Activated naive CD8-positive, alpha-beta T cell treated with anti-CD3 and anti-CD28 coated beads for 36 hours (primary cell): ENCODE measurements at places on chromosomes 6 and 20. TPM values are rescaled to one million over a fixed set of nuclear protein-coding genes. Genes with fewer than 3 reads are reported as not detected.

DNA sequence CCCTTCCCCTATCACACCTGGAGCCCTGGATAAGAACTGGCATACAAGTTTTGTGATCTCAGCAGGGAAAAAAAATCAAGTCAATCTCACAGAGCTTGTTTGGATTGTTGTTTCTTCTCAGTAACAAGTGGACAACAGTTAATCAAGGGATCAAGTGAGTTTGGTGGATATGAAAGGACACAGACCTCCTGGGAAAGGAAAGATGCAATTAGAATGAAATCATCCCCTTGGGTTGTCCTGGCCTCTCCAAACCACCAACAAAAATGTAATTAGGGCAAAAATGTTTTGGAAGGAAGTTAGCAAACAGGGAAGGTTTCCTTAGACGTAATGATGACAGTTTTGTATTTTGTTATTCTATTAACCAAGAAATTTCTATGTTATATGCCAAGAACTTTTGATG, 99.1 kb upstream of the PRDM1 start:
- H3K27me3 ChIP-seq = peaks cover 94% of the 10 kb centered on the region
- no peak for DNase-seq
- H3K36me3 ChIP-seq = no peaks in the 10 kb centered on the region
- no peak overlapping the region for H3K27ac ChIP-seq

DNA sequence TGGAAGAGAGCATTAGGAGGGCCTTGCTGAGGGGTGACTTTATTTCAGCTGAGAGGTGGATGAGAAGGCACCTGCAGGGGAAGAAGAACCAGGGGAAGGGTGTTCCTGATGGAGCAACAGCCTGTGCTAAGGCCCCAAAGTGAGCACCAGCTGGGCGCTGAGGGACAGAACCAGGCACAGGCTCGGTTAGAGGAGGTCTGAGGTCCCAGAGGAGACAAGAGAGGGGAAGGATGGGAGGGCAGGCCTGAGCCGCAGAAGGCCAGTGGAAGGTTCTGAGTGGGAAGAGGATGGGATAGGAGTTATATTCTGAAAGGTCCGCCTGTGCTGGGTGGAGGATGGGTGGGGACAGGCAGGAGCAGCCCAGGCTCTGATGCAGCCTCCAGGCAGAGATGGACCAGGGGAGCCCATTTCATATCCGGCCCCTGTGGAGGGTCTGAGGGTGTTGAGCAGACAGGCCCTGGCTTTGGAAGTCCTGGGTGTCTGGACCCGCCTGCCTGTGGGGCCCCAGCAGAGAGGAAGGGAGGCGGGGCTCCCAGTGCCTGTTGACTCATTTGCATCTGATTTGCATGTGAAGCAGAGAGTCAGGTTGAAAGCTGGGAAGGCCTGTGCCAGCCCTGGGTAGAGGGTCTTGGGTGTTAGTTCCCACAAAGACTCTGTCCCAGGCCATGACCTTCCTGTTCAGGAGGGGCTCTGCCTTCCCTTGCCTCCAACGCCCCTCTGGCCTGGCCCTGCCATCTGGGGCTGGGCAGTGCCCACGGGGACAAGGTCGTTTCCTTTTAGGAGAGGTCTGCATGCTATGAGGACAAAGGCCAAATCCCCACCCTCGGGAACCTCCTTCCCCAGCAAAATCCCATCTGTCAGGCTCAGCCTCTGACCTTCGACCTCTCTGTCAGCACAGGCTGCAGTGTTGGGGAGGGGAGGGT, 10.6 kb upstream of the FAM110A start:
- H3K36me3 ChIP-seq = no peaks in the 10 kb centered on the region
- H3K4me3 ChIP-seq = no peak overlapping the region
- H3K4me1 ChIP-seq = peaks cover 4% of the 10 kb centered on the region
- no peaks in the 10 kb centered on the region for H3K27me3 ChIP-seq
- H3K27ac ChIP-seq = no peak overlapping the region

MAS1 gene
- not detected for total RNA-seq

DNA sequence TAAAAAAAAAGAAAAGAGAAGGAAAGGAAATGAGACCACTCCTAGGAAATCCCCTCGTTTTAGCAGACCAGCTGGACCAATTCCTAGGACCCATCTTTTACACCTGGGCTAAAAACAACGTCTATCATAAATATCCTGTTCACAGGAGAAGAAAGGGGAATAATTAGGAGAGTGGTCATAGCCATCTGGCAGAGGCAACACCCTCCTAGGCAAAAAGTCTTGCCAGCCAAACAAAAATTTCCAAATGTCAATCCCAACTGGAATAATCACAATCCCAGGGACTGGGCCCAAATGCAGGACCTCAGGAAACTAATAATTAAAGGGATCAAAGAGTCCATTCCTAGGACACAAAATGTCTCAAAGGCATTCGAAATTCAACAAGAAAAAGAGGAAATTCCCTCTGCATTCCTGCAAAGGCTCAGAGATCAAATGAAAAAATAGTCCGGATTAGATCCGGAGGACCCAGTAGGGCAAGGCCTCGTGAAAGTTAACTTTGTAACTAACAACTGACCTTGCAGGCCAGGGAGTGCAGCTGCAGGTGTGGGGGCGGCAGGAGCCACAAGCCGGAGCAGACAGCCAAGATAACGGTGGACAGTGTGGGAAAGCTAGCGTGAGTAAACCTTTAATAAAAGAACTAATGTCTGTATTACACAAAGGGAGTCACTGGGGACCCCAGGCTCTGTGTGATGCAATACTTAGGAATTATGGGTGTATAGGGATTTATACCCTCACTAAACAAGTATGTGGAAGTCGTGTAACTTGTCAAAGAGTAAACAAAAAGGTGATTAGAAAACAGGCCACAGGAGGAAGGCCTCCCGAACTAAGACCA, 11.7 kb downstream of the LCA5 start:
- H3K36me3 ChIP-seq = no peaks in the 10 kb centered on the region
- H3K27ac ChIP-seq = no peak overlapping the region
- no peaks in the 10 kb centered on the region for H3K4me1 ChIP-seq
- H3K4me3 ChIP-seq = no peak overlapping the region

GRCh38 chr6:116836606-116837342, 7.9 kb upstream of the GPRC6A start:
- no peak for DNase-seq
- no peaks in the 10 kb centered on the region for H3K4me1 ChIP-seq

- no peaks in the 10 kb centered on the region for H3K4me1 ChIP-seq
- peaks cover 9% of the 10 kb centered on the region for H3K27me3 ChIP-seq
- H3K4me3 ChIP-seq = no peak overlapping the region
- H3K27ac ChIP-seq = no peak overlapping the region
Measured at GRCh38 chr6:124973780-124974179, 11.5 kb downstream of the RNF217 start.
